ENCODE measurements at places on chromosomes 6 and 20. TPM values are rescaled to one million over a fixed set of nuclear protein-coding genes. Genes with fewer than 3 reads are reported as not detected.

Gene HECA
- total RNA-seq, result 94.3 TPM

Gene SYCP2
- 6.1 TPM for total RNA-seq

Gene PARD6B
- 3.5 TPM for total RNA-seq

Gene RPP21
- 59.9 TPM for total RNA-seq

Gene NOTCH4
- total RNA-seq, result 14.9 TPM

Gene ZBP1
- 15.0 TPM for total RNA-seq

Gene TULP1
- not detected for total RNA-seq

Gene ID1
- total RNA-seq, result 100 TPM

Gene ELOVL4
- total RNA-seq, result 0.54 TPM

Gene HTR1E
- not detected for total RNA-seq

Gene ANKRD66
- total RNA-seq, result not detected

Gene C20orf141
- not detected for total RNA-seq

Gene DACT2
- total RNA-seq, result not detected

Gene RIPOR2
- total RNA-seq, result 247 TPM
